A549 treated with DMSO at 1 μM for 4 hours (cell line): ENCODE measurements at places on chromosomes 7 and 10. TPM values are rescaled to one million over a fixed set of nuclear protein-coding genes. Genes with fewer than 3 reads are reported as not detected.

Gene STX1A
- 60.0 to 84.0 TPM (median 75.3 TPM) in 5 replicates for total RNA-seq

Gene PRSS37
- not detected in 5 replicates for total RNA-seq

Gene IQUB
- total RNA-seq = 0.07 to 0.13 TPM (median 0.07 TPM) in 3 of 5 replicates, not detected in the others

Gene MMP21
- total RNA-seq = 0.03 TPM in 1 of 5 replicates, not detected in the others

Gene SOSTDC1
- total RNA-seq = not detected in 5 replicates

Gene ENKUR
- total RNA-seq = 0.17 to 0.43 TPM (median 0.31 TPM) in 5 replicates

Gene TMEM270
- 0.19 to 0.23 TPM in 2 of 5 replicates, not detected in the others for total RNA-seq

Gene GPC2
- total RNA-seq = 0.70 to 1.4 TPM (median 1.2 TPM) in 5 replicates

Gene RTKN2
- 0.83 to 1.2 TPM (median 1.1 TPM) in 5 replicates for total RNA-seq

Gene CRPPA
- total RNA-seq = 0.34 to 0.97 TPM (median 0.79 TPM) in 5 replicates
